ENCODE measurements at places on chromosomes 6 and 20. TPM values are rescaled to one million over a fixed set of nuclear protein-coding genes. Genes with fewer than 3 reads are reported as not detected.

DNA sequence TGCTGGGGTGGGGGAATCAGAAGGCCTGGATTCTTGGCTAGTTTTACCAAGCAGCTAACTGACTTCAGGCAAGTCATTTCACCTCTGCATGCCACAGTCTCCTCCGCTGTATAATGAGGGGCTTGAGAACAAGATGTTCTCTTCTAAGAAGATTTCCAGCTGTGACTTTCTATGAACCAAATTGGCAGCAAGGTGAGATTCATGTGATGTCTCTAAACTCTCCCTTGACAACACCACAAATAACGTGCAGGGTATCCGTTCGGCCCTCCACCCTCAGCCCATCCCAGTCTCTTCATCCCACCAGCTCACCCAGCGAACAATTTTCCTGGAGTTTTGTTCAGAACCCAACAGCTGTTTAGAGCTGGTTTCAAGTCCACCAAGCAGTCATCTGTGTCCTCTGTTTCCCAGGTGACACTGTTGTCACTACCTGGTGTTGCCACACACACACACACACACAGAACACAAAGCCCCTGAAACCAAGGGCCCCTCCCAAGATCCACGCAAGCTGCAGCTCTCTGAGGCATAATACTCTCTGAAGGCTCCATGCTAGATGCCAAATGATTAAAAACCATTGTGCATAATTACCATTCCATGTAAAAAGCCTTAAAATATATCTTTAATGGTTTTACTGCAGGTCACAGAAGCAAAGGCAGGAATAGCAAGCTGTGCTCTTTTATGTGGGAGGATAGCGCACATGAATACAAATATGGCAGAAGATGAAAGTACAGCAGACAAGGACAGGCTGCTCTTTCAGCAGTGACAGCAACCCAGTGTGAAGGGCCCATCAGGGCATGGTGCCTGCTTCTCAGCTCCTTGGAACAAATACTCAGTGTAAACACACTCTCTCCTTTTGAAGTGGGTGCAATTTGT, 48.2 kb downstream of the ARHGAP18 start:
- H3K36me3 ChIP-seq: no peaks in the 10 kb centered on the region
- H3K27me3 ChIP-seq: no peaks in the 10 kb centered on the region
- no peak overlapping the region for H3K4me3 ChIP-seq
- peaks cover 18% of the 10 kb centered on the region for H3K4me1 ChIP-seq
- H3K27ac ChIP-seq: no peak overlapping the region

GRCh38 chr6:89430201-89430962, 2.6 kb upstream of the ANKRD6 start:
- H3K36me3 ChIP-seq: no peaks in the 10 kb centered on the region
- no peak overlapping the region for H3K4me3 ChIP-seq
- H3K27me3 ChIP-seq: peaks cover 48% of the 10 kb centered on the region
- DNase-seq: no peak

The IRAK1BP1 gene
- 3.6 TPM for total RNA-seq

The IPCEF1 gene
- 1.5 TPM for total RNA-seq

DNA sequence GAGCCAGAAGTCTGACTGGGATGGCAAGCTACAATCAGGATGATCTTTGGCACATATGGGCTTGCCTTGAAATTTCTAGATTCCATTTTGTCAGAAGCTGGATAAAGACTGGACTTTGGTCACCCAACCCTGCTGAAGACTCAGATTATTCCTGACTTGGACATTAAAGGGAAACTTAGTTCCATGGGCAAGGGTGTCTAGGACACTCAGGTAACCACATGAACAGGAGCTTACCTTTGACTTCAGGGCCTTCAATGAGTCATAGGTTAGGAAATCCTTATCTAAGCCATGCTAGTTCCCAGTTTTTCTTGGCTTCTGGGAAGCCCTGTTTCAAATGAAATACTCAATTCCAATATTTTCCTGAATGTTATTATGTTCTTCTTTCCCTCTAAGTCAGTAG, 28.5 kb upstream of the IFNGR1 start:
- H3K27ac ChIP-seq: no peak overlapping the region
- H3K4me3 ChIP-seq: no peak overlapping the region
- peaks cover 5% of the 10 kb centered on the region for H3K4me1 ChIP-seq
- H3K36me3 ChIP-seq: no peaks in the 10 kb centered on the region
- H3K27me3 ChIP-seq: peaks cover 16% of the 10 kb centered on the region

The DUSP15 gene
- total RNA-seq: not detected

The PTGIS gene
- total RNA-seq: 51.7 TPM

The CLDN20 gene
- total RNA-seq: 0.21 TPM

The LAMA2 gene
- 0.64 TPM for total RNA-seq

DNA sequence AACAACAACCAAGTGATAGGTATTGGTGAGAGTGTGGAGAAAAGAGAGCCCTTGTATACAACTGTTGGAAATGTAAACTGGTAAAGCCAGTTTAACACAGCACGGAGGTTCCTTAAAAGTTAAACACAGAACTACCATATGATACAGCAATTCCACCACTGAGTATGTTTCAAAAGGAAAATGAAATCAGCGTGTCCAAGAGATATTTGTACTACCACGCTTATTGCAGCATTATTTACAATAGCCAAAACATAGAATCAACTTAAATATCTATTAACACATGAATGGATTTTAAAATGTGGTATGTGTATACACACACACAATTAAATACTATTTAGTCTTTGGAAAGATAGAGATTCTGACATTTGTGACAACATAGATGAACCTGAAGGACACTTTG, 1.1 kb downstream of the PTCHD4 start:
- H3K4me1 ChIP-seq: no peaks in the 10 kb centered on the region
- DNase-seq: no peak
- H3K36me3 ChIP-seq: no peaks in the 10 kb centered on the region
- no peaks in the 10 kb centered on the region for H3K27me3 ChIP-seq

DNA sequence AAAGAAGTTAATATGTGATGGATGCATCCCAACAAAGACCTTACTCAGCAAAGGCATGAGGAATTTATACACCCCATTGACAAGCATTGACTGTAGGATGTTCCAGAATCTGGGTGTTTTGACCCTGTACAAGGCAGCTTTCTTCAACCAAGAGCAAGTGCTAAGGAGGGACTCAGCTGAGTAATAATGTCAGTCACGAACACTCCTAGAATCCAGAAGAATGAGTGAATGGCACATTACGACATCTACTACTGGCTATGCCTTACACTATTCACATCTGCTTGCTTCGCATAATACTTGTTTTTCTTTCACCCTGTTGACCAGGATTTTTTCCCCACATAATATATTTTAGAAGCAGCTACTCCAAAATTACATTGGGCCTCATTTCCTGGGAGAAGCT, 42.5 kb upstream of the VGLL2 start:
- H3K27me3 ChIP-seq: no peaks in the 10 kb centered on the region
- no peak overlapping the region for H3K4me3 ChIP-seq
- H3K4me1 ChIP-seq: no peaks in the 10 kb centered on the region
- no peak overlapping the region for H3K27ac ChIP-seq

DNA sequence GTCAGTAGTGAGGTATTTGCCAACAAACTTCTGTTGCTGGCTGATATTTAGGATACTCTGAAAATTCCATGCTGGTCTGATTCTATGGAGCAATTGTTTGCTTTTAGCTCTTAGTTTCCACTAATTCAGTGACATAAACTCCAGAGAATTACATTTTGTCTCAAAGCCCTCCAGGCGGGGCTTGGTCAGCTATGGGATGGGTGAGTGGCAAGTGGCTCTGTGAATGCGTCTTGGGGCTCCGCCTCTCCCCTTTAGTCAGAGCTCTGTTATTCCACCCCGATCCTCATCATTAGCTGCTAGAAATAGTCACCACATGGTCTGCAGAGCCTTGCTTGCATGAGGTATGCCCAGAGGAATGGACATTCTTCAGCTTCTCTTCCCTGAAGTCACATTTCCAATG, 540.6 kb downstream of the QKI start:
- no peaks in the 10 kb centered on the region for H3K36me3 ChIP-seq
- H3K4me3 ChIP-seq: no peak overlapping the region
- no peak overlapping the region for H3K27ac ChIP-seq
- no peak for DNase-seq
- peaks cover 23% of the 10 kb centered on the region for H3K27me3 ChIP-seq

- no peaks in the 10 kb centered on the region for H3K27me3 ChIP-seq
- no peak overlapping the region for H3K4me3 ChIP-seq
- no peak for DNase-seq
- H3K36me3 ChIP-seq: peaks cover 45% of the 10 kb centered on the region
- no peak overlapping the region for H3K27ac ChIP-seq
These were observed 11.0 kb downstream of the SLC29A1 start for GRCh38 chr6:44234101-44235025.

DNA sequence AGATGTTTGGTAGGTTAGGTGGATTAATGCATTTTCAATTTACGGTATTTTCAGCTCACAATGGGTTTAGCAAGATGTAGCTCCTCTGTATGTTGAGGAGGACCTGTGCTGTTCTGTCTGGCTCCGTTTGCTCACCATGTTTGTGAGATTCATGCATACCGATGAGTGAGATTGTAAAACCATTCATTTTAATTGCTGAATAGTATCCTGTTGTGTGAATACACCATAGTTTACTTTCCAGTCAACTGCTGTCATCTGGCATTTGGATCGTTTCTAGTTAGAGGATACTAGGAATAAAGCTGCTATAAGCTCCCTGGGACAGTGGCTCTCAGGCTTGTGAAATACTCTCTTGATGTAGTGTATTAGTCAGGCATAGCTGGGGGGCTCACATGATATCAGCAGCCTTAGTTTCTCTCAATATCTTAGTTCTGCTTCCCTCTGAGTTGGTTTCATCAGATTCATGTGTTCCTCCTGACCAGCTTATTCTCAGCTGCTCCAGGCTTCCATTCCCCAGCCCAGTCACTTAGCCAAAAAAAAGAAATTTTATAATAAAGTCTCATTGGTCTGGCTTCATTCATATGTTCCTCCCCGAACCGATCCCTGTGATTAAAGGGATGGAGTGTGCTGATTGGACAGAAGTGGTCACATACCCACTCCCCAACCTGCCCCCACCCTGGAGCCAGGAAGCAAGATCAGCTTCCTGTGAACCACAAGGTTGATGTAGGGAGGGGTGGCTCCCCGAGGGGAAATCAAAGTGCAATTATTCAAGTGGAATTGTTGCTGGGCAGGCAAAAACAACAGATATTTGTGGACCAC, 10.9 kb upstream of the B4GALT5 start:
- peak; percentile 64 for DNase-seq
- H3K27me3 ChIP-seq: no peaks in the 10 kb centered on the region
- H3K4me1 ChIP-seq: peaks cover 13% of the 10 kb centered on the region
- H3K27ac ChIP-seq: no peak overlapping the region
- peak overlapping the region; percentile 20 for H3K4me3 ChIP-seq
